ENCODE measurements at places on chromosomes 3 and 15. TPM values are rescaled to one million over a fixed set of nuclear protein-coding genes. Genes with fewer than 3 reads are reported as not detected.
A peak's percentile ranks its signal among the peaks of the same experiment; 100 is the strongest.

DNA sequence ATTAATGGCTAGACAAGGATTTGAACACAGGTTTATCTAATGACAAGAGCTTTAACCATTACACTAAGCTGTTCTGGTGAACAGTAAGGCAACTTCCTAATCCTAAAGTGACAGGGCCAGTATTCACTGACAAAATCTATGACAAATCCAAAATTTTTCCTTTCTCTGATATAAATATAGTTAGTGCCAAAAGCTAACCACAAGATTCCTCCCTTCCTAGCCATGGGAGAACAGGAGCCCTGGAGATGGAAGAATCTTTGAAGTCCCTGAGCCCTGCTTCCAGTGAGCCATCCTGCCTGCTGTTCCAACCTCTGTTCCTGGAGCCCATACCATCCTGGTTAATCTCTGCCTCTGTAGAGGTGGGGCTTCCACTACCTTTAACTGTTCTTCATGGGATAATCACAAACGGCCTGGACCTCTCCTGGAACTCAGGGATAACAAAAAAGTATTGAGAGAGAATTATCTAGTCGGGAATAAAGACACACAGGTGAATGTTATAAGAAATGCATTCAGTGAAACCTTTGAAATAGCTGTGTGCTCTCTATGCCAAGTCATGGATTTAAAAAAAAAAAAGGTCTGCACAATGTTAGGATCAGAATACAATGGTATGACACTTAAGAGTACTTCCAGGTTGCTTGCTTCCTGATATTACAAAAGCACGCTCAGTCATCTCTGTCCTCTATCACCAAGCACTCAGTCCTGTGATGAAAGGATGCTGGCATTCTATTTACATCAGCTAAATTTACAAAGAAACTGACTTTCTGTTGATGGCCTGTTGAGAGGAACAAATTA lies 235.8 kb downstream of the SUCLG2 start:
- no peak for DNase-seq

- no peak for DNase-seq
These were observed 408.1 kb downstream of the WDR72 start for GRCh38 chr15:53351373-53351772.

GRCh38 chr3:192892981-192893700 lies 24.5 kb downstream of the MB21D2 start:
- DNase-seq, result no peak

- DNase-seq, result no peak
These were observed 10.5 kb downstream of the KIF15 start for GRCh38 chr3:44772099-44772442.

DNA sequence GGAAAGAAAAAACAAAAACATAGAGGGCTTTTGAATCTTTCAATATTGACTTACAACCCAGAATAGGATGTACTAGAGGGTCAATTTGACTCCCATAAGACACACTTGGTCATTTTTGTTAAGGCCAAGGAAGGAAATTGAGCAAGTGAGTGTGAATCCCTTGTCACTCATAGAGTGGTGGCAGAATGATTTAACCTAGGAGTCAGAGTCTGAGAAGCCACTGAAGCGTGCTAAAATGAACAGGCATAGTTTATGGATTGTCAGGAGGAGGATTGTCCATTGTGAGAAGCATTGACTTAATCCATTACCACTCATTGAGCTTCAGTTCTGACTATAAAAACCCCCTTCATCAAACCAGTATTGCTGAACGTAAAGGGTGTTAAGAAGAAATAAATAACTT lies 8.2 kb upstream of the GCSAM start:
- no peak for DNase-seq

- no peak for DNase-seq
These were observed 155.7 kb downstream of the RAB11A start for GRCh38 chr15:66025015-66025452.

GRCh38 chr3:184748219-184749135 lies 36.6 kb upstream of the MAGEF1 start:
- peak; percentile 51 for DNase-seq

GRCh38 chr15:73852507-73852906 lies 20.9 kb upstream of the TBC1D21 start:
- no peak for DNase-seq

DNA sequence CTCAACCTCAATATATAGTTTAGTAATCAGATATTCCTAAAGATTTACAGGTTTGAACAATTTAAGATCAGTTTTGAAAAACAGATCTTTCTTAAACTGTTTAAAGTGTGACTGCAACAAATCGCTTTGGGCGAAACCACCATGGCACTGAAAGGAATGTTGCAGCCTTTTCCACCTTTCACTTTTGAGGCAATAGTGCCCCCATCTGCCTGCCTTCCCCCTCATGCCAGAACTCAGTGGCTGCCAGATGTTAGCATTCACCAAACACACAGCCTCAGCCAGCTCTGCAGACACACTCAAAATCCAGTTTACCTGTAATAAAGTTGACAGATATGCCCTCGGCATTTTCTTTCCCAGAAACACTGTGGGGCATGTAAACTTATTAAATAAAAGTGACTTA lies 3.3 kb downstream of the LYSMD4 start:
- no peak for DNase-seq

- no peak for DNase-seq
These were observed 624 bp downstream of the BRK1 start for GRCh38 chr3:10116138-10116460.

DNA sequence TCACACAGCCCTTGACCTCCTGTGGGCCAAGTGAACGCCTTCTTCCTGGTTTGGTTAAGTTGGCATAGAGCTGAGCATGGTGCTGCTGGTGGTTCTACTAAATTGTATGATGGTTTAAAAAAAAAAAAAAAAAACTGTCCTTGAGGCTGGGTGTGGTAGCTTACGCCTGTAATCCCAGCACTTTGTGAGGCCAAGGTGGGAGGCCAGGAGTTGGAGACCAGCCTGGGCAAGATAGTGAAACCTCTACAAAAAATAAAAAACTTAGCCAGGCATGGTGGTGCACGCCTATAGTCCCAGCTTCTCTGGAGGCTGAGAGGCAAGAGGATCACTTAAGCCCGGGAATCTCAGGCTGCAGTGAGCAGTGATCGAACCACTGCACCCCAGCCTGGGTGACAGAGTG lies 58.9 kb upstream of the FLNB start:
- DNase-seq, result no peak

DNA sequence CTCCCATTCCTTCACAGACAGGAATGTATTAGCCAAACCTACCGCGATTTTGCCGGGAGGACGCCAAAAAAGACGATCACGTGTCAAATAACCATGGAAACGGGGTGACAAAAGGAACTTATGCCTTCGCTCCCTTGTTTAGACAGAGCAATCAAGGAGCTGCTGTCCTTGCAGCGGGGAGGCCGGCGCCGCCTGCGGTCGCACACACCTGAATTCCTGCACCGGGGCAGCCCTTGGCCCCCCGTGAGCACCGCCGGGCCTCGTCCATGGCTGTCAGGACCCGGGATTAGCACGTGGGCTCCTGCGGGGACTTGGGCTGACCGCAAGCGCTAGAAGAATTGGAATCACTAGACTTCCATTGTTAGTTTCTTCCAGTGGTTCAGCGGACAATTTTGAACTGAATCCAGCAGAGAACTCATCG lies 193.1 kb downstream of the SHQ1 start:
- no peak for DNase-seq

GRCh38 chr15:71549697-71550096 lies 260.7 kb upstream of the NR2E3 start:
- DNase-seq, result no peak

GRCh38 chr3:181056136-181056732 lies 66.7 kb upstream of the DNAJC19 start:
- DNase-seq, result no peak

- DNase-seq, result no peak
These were observed 399.6 kb downstream of the PTPRG start for GRCh38 chr3:61960976-61961375.

DNA sequence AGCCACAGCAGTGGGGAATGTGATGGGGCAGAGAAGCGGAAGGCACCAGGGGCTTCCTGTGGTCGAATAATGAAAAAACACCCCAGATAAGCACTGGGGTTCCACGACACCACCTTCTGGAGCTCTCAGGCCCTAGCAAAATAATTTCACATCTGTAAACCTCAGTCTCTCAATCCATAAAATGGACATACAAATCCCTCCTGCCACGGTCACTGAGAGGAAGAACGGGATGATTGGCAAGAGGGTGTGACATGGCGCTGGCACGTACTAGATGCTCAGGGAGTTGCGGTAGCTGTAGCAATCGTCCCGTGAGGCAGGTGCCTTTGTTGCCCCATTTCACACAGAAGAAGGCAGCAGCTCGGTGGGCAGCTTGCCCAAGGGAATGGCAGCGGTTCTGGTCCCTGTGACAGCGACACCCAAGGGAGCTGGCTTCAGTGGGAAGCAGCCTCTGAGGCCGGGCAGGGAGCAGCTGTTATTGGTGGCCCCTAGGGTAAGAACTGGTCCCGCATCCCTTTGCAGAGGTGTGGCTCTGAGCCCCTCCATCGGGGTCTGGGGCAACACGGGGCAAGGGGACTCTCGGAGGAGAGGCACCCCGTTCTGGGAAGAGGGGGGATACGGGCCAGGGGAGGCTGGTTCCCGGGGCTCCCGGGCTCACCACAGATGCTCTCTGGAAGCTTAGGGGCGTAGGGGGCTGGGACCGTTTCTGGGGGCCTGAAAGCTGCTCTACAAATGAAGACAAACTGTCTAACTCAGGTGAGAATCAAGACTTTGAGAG lies 114.0 kb upstream of the ALDH1A3 start:
- peak; percentile 60 for DNase-seq

- DNase-seq, result no peak
These were observed 55.3 kb downstream of the RSRC1 start for GRCh38 chr3:158165141-158165655.

DNA sequence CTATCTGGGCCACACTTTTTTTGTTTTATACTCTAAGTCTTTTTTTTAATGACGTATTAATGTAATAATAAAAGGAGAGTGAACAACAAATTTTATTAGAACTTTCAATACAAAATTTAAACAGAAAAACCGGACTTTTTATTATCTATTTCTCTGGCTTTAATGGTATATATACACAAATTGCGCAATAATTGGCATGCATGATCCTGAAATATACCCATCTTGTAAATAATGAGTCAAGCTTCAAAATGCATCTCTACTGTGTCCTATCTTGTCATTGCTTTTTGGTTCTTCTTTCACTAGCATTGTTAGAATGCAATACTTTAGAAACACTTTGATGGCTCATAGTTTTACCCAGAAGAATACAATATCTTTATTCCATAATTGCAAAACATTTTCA lies 963.6 kb downstream of the CADM2 start:
- DNase-seq, result no peak

DNA sequence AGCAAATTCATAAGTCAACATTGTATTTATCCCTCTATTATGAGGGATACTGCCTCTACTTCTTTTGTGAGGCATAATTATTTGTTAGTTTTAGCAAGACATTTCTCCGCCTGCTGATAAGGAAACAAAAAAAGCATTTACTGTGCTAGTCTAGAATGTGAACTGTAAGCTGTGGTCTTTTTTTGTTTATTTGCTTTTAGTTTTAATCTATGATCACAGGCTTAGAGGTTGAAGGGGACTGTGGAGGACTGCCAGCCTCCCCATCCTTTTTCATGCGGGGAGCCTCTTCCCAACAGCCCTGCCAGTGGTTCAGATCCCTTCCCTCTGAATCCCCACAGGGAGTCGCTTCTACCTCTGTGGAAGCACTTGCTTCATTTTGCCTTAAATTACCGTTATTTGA lies 331.0 kb upstream of the ROPN1 start:
- DNase-seq, result no peak

DNA sequence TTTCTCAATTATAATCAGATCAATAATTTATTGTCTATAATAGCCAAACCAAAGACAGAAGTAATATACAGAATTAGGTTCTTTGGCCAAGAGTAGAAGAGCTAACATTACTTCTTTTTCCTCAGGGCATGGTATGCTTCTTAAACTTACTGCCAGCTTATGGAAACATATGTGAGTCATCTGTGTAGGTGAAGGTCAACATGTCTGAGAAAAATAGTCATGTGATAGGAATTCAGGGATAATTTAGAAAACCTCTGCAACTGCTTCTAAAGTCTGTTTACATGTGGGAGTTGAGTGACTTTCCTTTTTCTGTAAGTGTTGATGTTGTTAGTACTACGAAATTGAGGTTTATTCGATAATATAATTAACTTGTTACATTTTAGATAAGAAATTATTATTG lies 19.2 kb upstream of the MAP6D1 start:
- no peak for DNase-seq

- no peak for DNase-seq
These were observed 166.1 kb downstream of the PYDC2 start for GRCh38 chr3:191627064-191627463.

DNA sequence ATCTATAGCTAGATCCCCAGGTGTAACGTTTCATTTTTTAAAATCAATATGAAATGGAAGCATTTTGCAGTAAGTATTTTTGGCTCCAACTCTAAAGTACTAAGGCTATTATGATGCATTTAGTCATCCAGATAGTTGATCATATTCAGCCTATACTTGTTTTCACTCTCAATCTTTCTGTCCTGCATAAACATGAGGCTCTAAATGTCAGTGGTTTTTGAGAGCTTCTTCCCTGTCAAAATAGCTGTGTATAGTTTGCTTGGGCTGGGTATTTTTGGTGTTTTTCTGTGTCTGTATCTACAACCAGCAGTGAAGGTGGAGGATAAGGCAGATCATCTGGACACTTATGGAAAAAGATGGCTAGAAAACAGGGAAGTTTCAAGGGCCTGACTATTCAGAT lies 128.0 kb downstream of the LRRN1 start:
- no peak for DNase-seq

- DNase-seq, result no peak
These were observed 539.1 kb downstream of the MFSD1 start for GRCh38 chr3:159340877-159341500.

DNA sequence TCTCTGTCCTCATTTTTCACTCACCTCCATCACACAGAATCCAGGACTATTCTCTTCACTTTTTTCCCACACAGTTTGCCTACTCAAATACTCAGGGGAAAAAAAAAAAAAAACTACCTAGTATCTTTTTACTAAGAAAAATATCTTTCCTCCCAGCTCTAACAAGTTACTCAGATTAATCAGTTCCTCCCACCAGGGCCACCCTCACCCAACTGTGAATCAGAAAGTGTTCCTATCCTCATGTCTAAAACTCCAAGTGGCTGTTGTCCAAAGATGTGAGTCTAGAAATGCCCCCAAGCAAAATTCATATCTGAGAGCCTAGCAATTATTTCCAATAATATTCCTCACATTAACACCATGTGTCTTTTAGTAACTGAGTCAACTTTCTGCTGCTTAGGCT lies 268.0 kb downstream of the ERC2 start:
- no peak for DNase-seq

DNA sequence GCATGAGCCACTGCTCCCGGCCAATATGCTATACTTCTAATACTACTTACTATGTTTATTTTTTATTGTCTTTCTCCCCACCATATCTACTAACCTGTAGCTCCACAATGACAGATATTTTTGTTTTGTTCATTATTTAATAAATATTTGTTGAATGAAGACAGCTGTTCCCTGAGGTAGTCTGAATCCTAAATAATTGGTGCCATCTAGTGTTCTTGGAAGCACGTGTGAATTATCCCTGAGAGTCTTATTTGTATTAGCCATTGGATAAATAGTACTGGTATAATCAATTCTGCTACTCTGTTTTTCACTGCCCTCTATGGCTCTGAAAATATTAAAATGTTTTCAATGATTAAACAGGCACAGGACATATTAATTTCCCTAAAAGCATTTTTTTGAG lies 5.6 kb upstream of the APPL1 start:
- no peak for DNase-seq

The LSAMP gene
- 0.38 TPM for polyA plus RNA-seq

The KNG1 gene
- polyA plus RNA-seq, result not detected

The FBXO40 gene
- polyA plus RNA-seq, result not detected

The PRR23C gene
- polyA plus RNA-seq, result 0.25 TPM

The SLC24A5 gene
- polyA plus RNA-seq, result not detected

The GOLGA8M gene
- 0.63 TPM for polyA plus RNA-seq

The SEMA3G gene
- 0.26 TPM for polyA plus RNA-seq

The KY gene
- 0.13 TPM for polyA plus RNA-seq

The WDR93 gene
- not detected for polyA plus RNA-seq

The SLC22A13 gene
- polyA plus RNA-seq, result not detected

The CHDH gene
- polyA plus RNA-seq, result 0.56 TPM

Measured in aorta (tissue), 5 donors.